BJ (cell line): ENCODE measurements at places on chromosomes 5 and 9.

- no peak for DNase-seq
Observed at GRCh38 chr5:178808886-178809285, 50.9 kb upstream of the ZNF354B start.

GRCh38 chr5:18732556-18733479 is 1098.6 kb downstream of the TAF11L14 start:
- no peak for DNase-seq

GRCh38 chr9:123680352-123680751 is 249.6 kb downstream of the DENND1A start:
- DNase-seq = no peak

GRCh38 chr5:179273441-179274145 is 71.7 kb downstream of the ADAMTS2 start:
- no peak for DNase-seq

GRCh38 chr9:136646827-136647711 is 15.6 kb upstream of the EGFL7 start:
- no peak for DNase-seq

DNA sequence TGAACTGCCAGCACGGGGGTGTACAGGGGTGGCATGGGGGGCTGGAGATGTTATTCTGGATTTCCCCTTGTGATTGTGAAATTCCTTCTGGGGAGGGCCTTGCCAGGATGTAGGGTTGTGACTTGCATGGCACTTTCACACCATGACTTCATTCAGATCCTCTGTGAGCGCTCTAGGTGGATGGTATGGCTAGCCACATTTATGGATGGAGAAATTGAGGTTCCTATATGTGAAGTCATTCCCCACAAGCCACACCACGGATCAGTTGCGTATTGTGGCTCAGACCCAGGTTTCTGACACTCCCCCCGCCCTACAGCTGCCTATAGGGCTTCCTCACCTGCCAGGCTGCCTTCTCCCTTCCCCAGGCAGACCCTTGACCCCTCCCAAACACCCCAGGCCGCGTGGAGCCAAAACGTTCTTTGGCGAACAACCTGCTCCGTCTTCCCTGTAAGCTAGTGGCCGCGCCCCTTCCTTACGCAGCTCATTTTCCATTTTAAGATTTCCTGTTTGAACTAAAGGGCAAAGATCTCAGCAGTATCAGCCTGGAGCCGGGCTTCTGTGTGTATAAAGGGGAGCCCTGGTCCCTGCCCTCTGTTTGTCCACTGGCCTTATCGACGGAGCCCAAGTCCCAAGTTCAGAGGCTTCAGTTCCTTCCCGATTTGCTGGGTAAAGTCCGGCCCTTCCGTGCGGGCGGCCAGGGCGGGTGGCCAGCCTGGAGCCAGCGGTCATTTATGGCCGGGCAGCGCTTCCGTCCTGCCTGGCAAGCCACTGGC is 97.8 kb upstream of the KLF4 start:
- DNase-seq = no peak

GRCh38 chr9:4984171-4984620 is 876 bp upstream of the JAK2 start:
- no peak for DNase-seq

- no peak for DNase-seq
Observed at GRCh38 chr5:132549576-132549975, 6.3 kb upstream of the IL5 start.

- DNase-seq = no peak
Observed at GRCh38 chr9:135397142-135397541, 82.4 kb upstream of the PPP1R26 start.

DNA sequence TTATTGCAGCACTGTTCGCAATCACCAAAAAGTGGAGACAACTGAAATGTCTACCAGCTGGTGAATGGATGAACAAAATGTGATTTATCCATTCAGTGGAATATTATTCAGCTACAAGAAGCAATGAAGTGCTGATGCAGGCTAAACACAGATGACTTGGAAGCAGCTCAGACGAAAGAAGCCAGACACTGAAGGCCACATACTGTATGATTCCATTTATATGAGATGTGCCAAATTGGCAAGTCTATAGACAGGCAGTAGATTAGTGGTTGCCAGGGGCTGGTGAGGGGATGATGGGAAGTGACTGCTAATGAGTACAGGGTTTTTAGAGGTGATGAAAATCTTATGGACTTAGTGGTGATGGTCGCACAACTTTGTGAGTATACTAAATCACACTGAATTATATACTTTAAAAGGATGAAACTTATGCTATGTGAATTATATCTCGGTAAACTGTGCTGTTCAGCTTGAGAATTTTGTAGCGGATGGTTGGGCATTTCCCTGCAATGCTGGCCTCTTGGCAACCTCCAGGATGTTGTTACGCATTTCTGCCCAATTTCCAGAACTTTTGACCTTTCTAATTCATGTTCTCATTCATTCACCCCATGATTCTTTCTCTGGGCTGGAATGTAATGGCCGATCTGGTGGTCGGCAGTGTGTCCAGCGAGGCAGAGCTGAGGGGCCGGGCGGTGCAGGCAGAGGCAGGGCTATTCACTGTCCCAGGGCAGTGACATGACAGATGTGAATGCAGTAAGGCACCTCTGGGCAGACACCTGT is 22.0 kb upstream of the WNK2 start:
- DNase-seq = no peak

DNA sequence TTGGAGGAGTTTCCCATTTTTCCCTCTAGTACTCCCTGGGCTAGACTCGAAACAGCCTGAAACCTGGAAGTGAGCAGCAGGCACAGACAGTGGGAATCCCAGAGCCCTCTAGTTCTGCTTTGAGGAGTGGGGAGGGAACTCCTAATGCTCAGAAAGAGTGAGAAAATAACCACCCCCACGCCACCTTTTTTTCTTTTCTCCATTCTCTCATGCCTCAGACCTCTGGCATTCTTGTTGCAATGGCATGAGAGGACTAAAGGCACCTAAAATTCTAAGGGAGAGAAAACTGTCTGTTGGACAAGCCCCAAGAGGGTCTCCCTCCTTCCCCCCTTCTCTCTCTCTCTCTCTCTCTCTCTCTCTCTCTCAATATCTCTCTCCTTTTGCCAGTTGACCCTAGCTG is 15.1 kb upstream of the IRF1 start:
- DNase-seq = no peak

DNA sequence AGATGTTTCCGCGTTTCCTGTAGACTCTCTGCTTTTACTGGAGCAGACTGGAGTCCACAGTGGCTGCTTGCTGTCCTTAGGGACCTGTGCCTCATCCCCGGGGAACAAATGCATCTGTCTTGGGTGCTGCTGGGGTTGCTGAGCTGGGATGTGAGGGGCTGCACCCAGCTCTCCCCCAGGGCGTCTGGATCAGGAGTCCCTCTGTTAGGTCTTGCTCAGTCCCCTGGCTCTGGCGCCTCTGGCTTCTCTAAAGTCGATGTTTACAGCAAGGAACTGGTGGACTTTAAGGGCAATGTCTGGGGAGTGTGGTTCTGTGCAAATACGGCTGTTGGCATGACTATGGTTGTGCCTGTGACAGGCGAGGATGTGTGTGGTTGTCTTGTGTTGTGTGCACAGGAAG is 91.4 kb downstream of the CACNA1B start:
- DNase-seq = no peak

DNA sequence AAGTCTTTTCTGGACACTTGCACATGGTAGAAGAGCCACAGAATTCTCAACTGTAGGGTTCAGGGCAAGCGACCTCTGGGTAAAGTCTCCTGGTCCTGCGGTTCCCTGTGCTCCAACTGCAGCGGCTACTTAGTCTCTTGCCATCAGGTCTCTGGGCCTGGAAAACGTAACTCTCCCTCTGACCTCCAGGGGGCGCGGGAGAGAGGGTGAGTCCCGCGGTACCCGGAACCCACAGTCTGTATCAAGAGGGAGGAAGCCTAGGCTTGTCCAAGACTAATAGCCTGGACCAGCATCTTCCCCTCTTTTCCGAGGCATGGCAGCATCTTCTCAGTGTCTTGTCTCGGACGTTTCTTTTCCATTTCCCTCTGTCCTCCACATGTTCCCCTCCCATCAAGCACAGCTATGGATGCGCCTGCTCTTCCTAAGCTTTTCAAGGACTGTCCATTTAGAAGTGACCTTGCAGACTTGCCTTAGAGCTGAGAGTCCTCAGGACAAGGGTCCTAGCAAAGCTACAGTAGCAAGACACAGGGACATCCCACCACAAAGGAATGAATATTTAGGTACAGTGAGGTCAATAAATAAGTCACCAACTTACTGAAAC is 59.3 kb downstream of the FSTL4 start:
- DNase-seq = no peak

DNA sequence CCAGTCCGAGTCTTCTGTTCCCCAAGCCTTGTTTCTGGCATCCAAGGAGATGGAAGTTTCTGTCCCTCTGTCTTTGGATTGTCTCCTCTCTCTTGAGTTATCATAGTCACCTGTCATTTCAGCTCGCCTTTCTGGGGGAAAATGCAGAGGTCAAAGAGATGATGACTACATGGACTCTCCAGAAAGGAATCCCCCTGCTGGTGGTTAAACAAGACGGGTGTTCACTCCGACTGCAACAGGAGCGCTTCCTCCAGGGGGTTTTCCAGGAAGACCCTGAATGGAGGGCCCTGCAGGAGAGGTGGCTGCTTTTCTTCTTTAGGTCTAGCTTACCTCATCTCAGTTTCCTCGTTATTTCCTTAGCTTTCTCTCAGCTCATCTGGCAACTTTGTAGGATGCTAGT is 25.1 kb downstream of the ERAP2 start:
- no peak for DNase-seq

- no peak for DNase-seq
Observed at GRCh38 chr5:130111746-130112145, 207.5 kb downstream of the CHSY3 start.

GRCh38 chr5:168005093-168005492 is 286.4 kb upstream of the WWC1 start:
- DNase-seq = no peak

DNA sequence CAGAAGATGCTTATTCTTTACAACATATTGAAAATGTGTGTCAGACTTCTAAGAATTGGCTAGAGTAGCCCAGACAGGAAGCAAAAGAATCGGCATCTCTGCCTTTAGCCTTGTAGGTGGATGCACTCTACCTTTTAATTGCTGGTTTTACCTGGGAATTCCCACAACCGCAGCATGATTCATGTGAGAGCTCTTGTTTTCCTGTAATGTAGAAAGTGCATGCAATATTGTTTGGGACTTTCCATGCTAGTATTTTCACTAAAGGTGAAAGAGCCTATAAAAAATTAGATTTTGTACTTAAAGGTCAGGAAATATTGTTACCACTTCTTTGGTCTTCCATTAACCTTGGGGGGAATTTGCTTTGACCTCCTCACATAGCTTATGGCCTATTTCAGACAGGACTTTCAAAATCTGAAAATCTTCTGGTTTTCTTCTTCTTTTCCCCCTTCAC is 89.8 kb downstream of the NTRK2 start:
- no peak for DNase-seq

GRCh38 chr5:34533582-34534522 is 122.3 kb upstream of the RAI14 start:
- peak; percentile 86 for DNase-seq

DNA sequence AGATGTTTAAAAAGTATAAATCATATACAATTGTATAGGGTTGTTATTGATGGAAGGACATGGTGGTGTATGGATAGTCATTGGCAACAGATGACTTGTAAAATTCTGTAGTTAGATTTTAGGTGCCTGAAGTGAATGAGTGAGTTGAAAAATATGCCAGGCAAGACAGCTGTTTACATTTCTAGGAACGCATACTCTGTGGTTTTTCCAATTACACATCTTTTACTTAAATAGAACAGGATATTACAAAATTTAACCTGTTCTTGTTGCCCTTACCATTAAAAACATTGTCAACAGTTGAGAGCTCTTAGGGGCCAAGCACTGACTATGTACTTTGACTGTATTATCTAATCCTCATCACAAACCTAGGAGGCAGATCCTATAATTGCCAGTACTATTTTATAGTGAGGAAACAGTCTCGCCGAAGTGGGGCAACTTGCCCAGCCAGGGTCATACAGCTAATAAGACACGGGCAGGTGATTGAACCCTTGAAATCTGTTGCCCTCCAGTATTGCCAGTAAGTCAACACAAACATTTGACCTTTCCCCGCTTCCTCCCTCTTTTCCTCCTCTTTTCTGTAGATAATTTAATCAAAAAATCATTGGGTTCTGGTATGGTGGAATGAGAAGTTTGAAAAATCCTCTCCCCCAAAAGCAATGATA is 88.6 kb downstream of the MACROH2A1 start:
- peak; percentile 54 for DNase-seq

DNA sequence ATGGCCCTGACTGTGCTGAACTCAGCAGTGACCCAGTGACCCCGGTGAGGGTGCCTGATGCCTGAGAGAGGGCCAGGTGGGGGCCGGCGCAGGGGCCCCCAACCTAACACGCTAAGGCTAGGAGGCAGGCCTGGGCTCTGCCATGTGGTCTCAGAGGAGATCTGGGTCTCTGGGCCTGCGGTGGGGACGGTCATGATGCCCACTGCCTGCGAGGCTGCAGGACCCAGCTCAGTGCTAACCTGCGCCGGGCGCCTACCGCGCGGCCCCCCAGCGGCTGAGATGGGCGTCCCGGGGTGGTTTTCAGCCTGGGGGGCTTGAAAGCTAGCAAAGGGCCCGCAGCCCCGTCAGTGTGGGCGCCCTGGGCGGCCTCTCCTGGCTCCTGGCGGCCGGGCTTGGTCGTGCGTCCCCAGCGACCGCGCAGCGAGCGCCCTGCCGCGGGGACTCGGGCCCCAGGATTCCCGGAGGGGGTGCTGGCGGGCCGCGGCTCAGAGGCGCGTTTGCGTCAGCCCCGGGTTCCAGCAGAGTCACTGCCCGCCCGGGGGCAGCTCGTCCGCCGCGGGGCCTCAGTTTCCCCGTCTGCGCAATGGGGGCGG is 2.5 kb downstream of the EGFL7 start:
- no peak for DNase-seq

DNA sequence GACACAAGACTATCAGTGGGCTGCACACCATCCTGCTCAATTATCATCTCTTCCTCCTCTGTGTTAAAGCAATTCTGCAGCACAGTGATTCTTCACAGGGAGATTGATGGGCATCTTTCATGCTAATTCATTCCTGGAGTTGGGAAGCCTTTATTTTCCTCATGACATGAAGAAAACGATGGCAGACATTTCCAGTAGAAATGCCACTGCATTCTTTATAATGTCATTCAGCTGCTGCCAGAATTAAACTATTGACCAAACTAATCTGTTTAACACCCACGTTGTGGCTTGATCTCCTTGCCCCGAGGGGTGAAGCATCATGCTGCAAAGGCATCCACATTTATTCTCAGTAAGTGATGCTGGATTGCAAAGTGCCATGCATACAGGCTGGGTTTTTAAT is 273.0 kb downstream of the SPOCK1 start:
- no peak for DNase-seq

DNA sequence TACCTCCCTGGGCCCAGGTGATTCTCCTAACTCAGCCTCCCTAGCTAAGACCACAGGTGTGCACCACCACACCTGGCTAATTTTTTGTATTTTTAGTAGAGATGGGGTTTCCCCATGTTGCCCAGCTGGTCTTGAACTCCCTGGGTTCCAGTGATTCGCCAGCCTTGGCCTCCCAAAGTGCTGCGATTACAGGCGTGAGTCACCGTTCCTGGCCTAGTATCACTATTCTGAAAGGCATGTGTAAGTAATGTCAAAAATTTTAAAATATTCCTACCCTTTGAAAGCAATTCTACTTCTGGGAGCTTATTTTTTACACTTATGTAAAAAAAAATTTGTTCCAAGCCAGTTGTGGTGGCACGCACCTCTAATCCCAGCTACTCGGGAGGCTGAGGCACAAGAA is 27.1 kb upstream of the TLE1 start:
- DNase-seq = no peak

- no peak for DNase-seq
Observed at GRCh38 chr9:81397481-81398381, 291.6 kb downstream of the TLE1 start.

GRCh38 chr5:58410441-58410840 is 49.4 kb downstream of the PLK2 start:
- DNase-seq = peak; percentile 55

GRCh38 chr9:107807183-107807582 is 317.6 kb upstream of the KLF4 start:
- DNase-seq = no peak
